ENCODE measurements at places on chromosomes 5 and 9.
A peak's percentile ranks its signal among the peaks of the same experiment; 100 is the strongest.

GRCh38 chr5:57216714-57217113 is 42.9 kb downstream of the GPBP1 start:
- peak; percentile 3 for DNase-seq

DNA sequence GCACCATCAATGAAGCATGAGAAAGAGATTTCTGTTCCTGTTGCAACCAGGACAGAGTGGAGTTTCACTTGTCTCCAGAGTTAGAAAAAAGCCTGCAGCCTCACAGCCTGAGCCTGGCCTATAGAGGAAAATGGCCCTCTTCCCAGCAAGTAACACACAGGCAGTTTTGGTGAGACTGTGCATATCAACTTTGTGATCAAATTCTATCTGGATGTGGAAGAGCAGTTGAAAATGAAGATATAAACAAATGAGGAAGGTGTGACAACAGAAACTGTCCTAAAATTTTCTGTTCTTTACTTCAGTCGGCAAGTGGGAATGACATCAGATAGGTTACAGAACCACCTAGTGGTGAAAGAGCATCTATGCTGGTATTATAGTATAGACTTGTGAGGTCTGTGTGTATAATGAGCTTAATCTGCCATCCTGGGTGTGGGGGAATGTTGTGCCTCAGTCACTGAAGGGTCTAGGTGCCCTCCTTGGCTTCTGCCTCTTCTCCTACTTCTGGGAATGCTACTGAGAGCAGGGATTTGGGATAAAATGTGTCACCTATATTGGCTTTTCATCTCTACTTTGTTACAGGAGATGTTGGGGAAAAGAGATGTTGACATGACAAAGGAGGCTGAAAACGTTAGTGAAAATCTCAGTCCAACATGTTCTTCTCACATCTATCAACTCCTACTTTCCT is 28.2 kb downstream of the YIPF5 start:
- DNase-seq, result no peak

DNA sequence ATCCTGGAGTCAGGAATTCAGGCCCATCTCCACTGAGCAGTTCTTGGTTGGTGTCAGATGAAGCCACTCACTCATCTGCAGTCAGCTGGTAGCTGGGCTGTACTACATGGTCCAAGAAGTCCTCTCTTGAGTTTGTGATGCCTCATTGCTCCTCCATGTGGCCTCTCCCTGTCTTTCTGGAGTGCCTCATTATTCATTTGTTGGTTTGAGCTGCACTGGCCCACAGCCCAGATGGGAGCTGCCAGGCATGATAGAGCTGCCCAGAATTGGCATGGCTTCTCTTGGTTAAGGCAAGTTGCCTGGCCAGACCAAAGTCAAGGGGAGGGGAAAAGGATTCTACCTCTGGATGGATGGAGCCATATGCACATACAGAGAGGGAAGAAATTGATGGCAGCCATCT is 8.0 kb downstream of the PTCD2 start:
- DNase-seq, result peak; percentile 54

GRCh38 chr9:24590432-24590831 is 44.7 kb upstream of the IZUMO3 start:
- no peak for DNase-seq

DNA sequence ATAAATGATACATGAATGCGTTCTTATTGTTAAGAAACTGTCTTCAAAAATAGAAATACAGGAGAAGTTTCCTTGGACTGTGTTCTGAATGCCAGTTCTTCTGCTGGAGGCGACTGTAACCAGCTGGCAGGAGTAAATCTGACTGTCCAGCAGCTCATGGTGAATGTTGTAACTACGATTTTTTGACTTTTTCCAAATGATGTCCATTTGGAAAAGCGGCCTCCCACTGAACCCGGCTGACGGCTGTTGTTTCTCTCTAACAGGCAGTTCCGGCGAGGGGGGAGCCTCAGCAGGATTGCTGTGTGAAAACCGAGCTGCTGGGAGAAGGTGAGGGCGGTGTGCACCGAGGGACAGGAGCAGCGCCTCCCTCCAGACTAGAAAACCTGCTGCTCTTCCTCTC is 91.9 kb downstream of the EHMT1 start:
- no peak for DNase-seq

- no peak for DNase-seq
Observed at GRCh38 chr9:17824616-17825264, 245.9 kb downstream of the SH3GL2 start.

- DNase-seq, result peak; percentile 63
Observed at GRCh38 chr9:35659340-35659739, 1.2 kb downstream of the CCDC107 start.

GRCh38 chr5:172929371-172929838 is 29.8 kb upstream of the RPL26L1 start:
- peak; percentile 98 for DNase-seq

DNA sequence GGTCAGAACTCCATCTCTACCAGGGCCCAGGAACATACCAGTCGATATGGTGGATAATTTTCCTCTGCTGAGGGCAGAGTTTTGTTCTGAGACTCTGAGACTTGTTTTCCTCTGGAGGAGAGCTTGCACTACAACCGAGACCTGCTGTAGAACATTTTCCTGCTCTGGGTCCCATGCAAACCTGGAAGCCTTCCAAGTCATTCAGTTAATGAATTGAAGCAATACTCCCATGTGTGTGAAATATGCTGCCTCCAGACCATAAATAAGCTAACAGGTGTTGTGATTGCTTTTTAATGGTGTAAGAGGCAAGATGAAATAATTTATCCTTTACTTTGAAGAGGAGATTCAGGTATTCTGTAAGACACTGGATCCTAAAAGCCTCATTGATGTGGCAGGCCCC is 372.8 kb downstream of the TMEM167A start:
- DNase-seq, result no peak

- DNase-seq, result no peak
Observed at GRCh38 chr5:68994645-68995044, 99.2 kb upstream of the SLC30A5 start.

GRCh38 chr9:34072868-34073590 is 24.3 kb upstream of the UBAP2 start:
- DNase-seq, result peak; percentile 61

- DNase-seq, result no peak
Observed at GRCh38 chr5:168728546-168729211, 149.5 kb upstream of the PANK3 start.

- DNase-seq, result peak; percentile 67
Observed at GRCh38 chr9:86734771-86735170, 212.5 kb downstream of the GAS1 start.

GRCh38 chr5:97874491-97874890 is 691.4 kb upstream of the RIOK2 start:
- peak; percentile 36 for DNase-seq

DNA sequence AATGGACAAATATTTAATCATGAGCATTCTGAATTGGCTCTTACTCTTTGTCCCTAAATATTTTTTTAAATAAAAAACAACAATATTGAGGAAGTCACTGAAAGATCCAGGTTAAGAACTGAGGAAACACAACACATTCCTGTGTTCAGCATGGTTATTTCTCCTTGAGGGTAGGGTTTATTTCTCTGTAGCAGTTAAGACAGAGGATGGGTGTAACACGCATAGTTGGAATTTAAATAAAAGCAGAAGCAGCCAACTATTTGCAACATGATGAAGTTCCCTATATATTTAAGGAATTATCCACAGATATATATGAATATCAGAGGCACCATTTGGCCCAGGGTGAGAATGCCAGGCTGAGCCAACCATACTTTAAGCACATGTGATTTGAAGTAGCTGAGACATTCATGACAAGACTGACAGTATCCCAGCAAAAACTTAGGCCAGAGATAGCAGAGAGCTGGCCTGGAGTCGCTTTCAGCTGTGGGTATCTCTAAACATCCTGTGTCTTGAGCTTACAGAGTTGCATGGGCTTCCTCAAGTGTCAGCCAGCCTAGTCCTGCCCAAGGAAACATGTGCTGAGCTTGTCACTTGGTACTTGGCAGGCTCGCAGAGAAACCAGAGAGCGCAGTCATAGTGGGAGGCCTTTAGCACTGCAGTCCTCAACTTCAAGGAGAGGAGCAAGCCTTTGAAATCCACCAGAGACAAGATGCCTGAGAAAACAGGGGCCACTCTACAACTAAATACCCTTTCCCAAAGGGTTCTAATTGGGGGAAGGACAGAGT is 43.6 kb downstream of the SEMA5A start:
- no peak for DNase-seq

DNA sequence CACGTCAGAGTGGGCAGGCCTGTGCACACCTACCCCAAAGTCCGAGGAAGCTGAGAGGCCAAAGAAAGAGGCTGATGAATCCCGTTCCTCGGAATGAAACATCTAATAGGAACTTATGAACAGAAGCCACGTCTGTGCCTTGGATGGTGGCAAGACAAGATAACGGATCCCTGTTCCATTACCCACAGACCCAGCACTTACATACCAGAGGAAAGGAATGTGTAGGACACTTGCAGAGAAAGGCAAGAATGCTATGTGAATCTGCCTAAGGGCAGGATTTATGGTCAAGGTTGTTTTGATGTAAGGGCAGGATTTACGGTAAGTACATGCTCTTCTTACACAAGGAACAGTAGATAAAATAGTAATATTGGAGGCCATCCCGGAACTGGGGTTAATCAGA is 93.2 kb downstream of the WDR41 start:
- no peak for DNase-seq

- no peak for DNase-seq
Observed at GRCh38 chr5:74272831-74273451, 367.6 kb downstream of the ENC1 start.

DNA sequence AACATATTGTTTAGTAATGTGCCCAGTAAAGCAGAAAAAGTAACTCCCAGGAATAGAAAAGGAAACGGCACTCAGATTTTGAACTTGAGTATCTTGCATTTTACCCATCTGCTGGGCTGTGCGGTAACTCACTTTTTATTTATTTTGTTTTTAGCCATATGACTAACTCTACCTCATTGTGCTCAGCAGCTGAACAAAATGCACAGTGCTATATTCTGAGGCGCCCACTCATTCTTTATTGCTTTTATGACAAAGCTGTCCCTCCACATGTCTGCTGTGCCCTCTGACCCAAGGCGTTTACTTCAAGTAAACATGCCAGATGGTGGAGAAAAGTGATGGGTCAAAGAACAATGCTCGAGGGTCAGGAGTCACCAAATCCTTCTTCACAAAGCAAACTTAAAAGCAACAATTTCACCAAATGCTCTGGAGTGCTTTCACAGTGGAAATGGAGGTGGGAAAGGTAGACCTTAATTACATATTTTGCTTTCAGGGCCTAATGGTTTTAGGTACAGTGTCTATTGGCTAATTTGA is 215.2 kb upstream of the ELAVL2 start:
- DNase-seq, result no peak

DNA sequence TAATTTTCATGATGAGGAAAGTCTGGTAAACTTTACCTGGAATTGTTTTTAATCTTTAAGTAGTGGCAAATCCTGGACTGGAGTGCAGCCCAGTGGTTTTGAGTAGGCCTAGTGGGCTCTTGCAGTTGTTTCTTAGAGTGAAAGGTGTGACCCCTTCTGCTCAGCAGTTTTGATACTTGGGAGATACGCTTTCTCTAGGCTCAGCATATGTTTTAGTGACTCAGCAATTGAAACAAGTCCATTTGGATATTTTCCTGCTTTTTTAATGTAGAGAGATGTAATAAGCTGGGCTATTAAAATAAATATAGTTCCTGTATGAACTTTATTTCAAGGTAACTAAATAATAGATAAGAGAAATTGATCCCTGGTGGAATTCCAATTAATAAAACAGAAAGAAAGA is 6.0 kb downstream of the POLR3G start:
- no peak for DNase-seq

GRCh38 chr5:5380298-5380697 is 42.2 kb upstream of the ICE1 start:
- DNase-seq, result no peak

DNA sequence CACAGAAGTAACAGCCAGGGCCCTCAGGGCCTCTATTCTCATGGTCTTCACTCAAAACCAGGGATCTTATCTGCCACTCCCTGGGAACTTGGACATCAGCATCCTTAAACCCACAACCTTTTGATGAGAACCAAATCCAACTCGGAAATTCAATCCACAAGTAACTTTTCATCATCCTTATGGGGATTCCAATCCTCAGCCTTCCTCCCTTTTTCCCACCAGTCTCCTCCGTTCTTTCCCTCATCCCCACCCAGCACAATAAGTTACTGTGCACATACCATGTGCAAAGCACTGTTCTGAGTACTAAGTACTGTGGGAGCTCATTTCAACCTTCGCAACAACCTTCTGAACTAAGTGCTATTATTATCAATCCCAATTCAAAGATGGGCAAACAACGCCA is 17.0 kb downstream of the GOLPH3 start:
- no peak for DNase-seq

- DNase-seq, result no peak
Observed at GRCh38 chr5:30042677-30043076, 1150.8 kb upstream of the CDH6 start.

DNA sequence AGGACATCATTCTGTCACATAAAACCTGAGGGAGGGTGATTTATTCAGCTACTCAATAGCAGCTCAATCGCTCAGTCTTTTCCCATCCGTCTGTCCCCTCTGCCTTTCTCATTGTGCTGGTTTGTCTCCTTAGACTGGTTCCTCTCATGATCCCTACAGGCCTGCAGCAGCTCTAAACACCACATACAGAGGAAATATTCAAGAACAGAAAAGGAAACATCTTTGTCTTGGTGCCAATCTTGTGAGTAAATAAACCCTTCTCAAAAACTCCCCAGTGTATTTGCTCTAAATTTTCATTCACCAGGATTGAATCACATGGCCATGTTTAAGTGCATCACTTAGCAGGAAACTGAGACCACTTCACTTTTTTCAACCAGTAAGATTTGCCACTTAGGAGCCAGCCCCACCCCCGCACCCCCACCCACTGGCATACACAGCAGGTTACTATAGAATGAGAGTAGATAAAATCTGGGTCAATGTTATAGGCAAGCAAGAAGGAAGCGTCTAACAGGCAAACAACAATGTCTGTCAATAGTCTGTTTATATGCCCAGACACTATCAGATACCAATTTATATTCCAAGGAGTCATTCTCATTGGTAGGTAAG is 895.5 kb upstream of the DMAC1 start:
- no peak for DNase-seq

- no peak for DNase-seq
Observed at GRCh38 chr9:98010445-98010844, 27.3 kb downstream of the ANP32B start.

DNA sequence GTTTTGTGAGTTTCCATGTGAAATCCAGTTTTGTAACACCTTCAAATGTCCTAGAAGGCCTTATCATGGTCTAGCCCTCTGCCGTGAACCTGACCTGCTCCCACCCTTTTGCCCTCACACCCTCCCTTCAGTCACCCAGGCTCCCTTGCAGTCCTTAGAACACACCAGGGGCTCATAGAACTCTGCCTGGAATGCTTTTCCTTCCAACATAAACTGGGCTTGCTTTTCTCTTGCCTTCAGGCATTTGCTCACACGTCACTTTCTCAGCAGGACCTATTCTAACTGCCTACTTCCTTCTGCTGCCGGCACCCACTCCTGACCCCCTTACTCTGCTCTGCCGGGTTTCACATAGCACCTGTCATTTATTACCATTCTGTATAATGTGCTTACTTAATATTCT is 111.9 kb downstream of the PDE8B start:
- no peak for DNase-seq

GRCh38 chr5:7857926-7858632 is 7.1 kb upstream of the CFAP90 start:
- no peak for DNase-seq

- DNase-seq, result no peak
Observed at GRCh38 chr9:27487927-27488326, 36.2 kb upstream of the IFNK start.

GRCh38 chr5:83839788-83840187 is 119.1 kb upstream of the HAPLN1 start:
- no peak for DNase-seq

- peak; percentile 95 for DNase-seq
Observed at GRCh38 chr5:38783011-38783561, 62.7 kb upstream of the OSMR start.

Measured in GM04503 (cell line).